ENCODE measurements at places on chromosomes 3 and 15. TPM values are rescaled to one million over a fixed set of nuclear protein-coding genes. Genes with fewer than 3 reads are reported as not detected.

Gene RBPMS2
- total RNA-seq, result 0.27 TPM

DNA sequence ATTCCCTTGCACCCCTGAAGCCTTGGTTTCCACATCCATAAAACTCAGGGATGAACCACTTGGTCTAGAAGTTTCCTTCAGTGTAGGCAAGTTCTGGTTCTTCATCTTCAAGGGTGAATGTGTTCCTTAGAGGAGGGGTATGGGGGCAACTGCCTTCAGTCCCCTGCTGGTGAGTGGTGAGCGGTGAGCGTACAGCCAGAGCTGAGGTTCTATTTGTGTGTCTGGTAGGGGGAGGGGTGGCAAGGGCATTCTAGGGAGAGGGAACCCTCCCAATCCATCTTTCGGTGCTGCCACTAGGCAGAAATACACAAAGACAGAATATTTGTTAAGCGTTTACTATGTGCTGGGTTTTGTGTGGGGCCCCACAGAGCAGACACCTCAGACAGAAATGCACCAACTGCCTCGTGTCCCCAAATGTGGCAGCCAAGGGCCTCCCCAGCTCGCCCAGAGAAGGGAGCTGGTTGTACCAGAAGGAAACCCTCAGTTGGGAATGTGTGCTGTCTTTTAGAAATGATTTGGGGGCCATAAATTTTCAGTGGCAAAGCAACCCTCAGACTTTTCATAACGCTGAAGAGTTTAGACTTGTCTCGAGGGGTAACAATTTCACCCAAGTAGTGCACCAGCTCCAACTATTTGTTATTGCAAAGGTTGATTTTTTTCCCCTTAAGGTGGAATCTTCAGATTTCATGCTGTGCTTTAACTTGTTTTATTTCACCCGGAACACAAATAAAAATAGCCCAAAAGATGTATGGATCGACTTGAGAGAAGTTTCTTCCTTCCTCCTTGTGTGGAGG lies 137.6 kb downstream of the FBLN2 start:
- DNase-seq, result no peak

GRCh38 chr3:171950373-171950772 lies 89.0 kb upstream of the FNDC3B start:
- no peak for DNase-seq

- DNase-seq, result no peak
These were observed 85.4 kb downstream of the TRANK1 start for GRCh38 chr3:36859494-36859893.

- DNase-seq, result no peak
These were observed 27.6 kb downstream of the NEK4 start for GRCh38 chr3:52743152-52743551.
